ENCODE measurements at places on chromosomes 5 and 9.

GRCh38 chr5:112604732-112605630 is 132.7 kb upstream of the APC start:
- peak; percentile 25 for DNase-seq

- DNase-seq: no peak
Observed at GRCh38 chr5:102715082-102715807, 39.9 kb upstream of the PAM start.

GRCh38 chr5:149121145-149121544 is 20.1 kb upstream of the ABLIM3 start:
- DNase-seq: no peak

- no peak for DNase-seq
Observed at GRCh38 chr9:119775410-119775809, 406.2 kb upstream of the BRINP1 start.

GRCh38 chr5:72141440-72142355 is 34.4 kb downstream of the MAP1B start:
- no peak for DNase-seq

DNA sequence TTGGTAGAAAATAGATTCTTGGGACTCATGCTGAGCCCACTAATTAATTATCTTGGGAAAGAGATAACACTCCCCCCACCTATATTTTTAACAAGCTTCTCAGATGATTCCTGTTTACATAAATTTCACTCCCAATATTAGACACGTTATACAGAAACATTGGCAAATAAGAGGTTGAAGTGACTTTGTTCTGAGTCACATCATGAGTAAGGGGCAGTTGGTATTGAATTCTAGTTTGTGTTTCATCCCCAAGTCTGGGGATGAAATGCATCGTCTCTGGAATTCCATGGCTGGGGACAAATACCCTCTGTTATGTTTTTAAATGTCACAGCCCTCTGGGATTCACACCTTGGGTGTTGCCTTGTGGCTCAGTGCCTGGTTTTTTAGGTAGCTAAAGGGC is 41.0 kb downstream of the BASP1 start:
- no peak for DNase-seq
